ENCODE measurements at places on chromosomes 7 and 10.

DNA sequence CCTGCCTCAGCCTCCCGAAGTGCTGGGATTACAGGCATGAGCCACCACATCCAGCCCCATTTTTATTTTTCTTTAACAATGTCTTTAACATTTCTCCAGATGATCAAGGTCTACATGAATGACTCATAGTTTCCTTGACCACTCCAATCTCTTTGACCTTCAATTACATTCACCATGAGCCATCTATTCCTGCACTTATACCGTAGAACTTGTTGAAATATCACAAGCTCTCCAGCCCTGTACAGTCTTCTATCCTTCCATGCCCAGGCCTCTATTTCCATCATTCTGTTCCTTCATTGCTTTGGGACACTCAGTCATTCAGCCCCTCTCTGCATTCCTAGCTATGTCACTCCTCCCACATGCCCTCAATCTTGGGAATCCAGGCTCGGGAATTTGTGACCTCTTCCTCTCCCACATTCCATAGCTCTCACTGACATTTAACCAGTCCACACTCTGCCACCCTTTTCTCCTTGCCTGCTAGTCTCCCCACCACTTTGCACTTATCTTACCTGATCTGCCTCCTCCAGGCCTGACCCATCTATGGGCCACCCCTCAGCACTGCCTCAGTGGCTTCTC is 151.8 kb upstream of the STK17A start:
- DNase-seq: no peak

DNA sequence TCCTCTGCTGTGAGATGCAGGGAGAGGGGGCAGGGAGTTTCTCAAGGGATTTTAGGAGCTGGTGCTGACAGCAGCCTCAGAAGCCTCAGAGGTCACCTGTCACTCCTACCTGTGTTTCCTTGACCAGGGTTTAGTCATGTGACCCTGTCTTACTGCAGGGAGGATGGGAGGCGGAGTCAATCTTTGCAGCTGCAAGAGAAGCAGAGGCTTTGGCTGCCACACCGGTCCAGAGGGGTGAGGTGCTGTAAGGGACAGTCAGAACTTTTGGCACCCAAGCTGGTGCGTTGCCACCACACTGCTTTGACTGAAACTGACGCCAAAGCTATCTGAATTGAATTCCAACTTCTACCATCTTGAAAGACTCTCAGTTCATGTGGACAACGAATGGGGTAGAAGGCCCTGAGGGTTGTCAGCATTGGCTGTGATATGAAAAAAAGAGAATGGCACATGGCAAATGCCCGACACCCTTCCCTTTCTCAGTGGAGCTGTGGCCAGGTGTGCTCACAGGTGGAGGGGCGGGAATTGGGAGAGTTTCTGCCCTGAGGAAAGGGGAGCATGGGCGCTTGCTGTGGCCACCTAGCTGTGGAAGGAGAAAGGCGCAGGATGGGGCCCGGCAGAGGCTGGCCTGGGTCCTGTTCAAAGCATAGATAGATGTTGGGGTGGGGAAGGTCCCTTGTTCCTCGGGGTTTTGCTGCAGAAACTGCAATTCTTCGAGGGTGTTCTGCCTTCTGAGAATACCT is 69.3 kb downstream of the ARHGAP22 start:
- DNase-seq: no peak

DNA sequence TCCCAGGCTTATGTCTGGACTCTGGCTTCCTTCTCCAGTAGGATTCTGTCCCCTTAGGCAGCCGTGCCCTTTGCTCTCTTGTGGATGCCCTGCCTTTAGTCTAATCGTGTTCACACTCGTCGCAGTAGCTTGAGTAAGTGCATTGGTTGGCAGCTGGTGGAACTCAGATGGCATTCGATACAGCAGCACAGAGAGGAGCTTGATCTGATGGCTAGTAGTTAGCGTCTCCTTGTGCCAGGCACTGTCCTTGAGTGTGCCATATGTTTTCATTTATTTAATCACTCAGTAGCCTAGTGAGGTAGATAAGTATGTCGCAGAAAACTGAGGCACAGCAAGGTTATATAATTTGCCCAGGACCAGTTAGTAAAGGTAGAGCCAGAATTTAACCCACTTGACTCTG is 18.2 kb upstream of the PARP12 start:
- no peak for DNase-seq

- DNase-seq: no peak
Measured at GRCh38 chr7:34059136-34059828, 153.9 kb downstream of the BMPER start.

GRCh38 chr10:128701837-128702236 is 575.6 kb upstream of the MKI67 start:
- DNase-seq: no peak

GRCh38 chr7:70614237-70615045 is 517.5 kb upstream of the GALNT17 start:
- DNase-seq: no peak

DNA sequence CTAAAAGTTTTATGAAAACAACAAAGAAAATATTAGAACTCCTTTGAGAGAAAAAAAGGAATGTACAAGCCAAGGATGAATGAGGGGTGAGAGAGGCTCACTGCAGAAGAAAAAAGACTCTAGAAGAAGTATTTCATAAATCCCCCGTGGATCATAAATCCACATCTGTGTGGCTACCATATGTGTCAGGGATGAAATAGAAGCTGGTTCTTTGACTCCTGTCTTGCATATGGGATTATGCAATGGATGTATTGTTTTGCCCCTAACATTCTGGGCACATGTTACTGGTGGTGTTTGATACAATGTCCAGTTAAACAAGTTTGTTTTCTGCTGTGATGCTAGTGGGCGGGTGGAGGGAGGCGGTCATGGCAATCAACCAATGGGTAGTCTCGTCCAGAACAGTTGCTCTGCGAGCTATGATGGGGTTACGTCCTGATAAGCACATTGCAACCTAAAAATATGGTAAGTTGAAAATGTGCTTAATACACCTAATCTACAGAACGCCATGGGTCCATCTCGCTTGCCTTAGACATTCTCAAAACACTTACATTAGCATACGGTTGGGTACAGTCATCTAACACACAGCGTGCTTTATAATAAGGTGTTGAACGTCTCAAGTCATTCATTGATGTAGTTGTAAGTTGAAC is 34.1 kb upstream of the PITRM1 start:
- no peak for DNase-seq

GRCh38 chr10:44733501-44734488 is 177.3 kb upstream of the TMEM72 start:
- DNase-seq: no peak

- no peak for DNase-seq
Measured at GRCh38 chr10:30774261-30774660, 144.7 kb upstream of the LYZL2 start.

GRCh38 chr7:31735991-31736982 is 49.3 kb downstream of the PPP1R17 start:
- no peak for DNase-seq

- no peak for DNase-seq
Measured at GRCh38 chr10:13272164-13272571, 27.7 kb downstream of the PHYH start.

GRCh38 chr10:113087165-113088029 is 137.3 kb downstream of the TCF7L2 start:
- DNase-seq: no peak

DNA sequence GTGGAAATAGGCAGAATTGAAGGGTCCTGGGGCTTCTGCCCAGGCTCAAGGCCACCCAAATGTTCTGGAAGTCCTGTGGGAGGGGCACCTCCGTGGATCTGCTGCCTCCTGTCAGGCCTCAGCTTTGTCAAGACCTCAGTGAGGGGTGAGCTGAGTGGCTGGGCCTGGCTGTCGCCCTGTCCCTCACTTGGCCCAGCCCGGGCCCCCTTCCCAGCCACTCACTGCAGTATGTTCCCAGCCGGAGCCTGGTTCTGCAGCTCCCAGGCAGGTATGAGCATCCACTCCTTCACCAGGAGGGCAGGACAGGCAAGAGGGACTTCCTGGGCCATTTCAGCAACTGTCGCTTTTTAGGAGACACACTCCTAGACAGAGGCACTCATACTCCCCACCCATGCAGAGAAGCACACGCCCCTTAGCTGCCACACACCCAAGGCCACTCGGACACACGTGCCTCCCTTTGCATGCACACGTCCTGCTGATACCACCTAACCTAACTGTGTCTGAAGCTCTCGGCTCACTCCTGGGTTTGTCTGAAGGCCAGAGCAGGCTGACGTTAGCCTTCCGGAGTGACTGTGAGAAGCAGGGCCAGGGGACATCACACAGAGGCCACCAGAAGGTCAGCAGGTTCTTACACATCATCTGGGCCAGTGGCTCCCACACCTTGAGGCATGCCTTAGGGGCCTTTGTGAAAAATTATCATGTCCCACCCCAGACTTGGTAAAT is 72.2 kb upstream of the COL13A1 start:
- DNase-seq: no peak

DNA sequence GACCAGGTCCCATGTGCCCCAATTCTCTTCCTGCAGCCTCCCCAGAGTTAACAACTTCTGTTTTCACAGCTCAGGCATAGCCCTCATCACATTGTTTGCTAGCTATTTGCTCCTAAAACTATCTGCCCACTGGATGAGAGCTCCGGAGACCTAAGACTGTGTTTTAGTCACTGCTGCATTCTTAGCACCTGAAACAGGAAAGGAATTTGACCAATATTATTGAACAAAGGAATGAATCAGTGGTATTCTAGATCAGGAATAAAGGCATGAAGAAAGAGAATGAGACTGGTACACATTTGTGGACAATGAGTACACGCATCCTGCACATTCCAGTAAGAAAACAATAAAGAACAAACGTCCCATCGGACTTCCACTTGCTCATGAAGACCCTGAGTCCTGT is 54.8 kb downstream of the PPP1R17 start:
- DNase-seq: no peak

DNA sequence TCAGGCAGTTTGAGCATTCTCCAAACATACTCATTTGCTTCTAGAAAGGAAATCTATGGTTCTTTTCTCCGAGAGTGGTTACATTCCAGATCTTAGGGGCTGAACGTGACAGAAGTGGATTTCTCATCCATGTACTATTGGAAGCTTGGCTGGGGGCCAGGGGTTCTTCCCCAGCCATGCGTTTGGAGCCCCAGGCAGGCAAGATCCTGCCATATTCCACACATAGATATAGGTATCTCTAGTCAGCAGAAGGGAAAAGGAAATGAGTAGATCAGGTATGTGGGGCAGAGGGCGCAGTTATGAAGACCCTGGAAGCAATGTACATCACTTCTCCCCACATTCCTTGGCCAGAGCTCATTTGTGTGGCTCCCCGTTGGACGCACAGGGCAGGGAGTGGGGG is 299.8 kb downstream of the CCDC3 start:
- DNase-seq: no peak

DNA sequence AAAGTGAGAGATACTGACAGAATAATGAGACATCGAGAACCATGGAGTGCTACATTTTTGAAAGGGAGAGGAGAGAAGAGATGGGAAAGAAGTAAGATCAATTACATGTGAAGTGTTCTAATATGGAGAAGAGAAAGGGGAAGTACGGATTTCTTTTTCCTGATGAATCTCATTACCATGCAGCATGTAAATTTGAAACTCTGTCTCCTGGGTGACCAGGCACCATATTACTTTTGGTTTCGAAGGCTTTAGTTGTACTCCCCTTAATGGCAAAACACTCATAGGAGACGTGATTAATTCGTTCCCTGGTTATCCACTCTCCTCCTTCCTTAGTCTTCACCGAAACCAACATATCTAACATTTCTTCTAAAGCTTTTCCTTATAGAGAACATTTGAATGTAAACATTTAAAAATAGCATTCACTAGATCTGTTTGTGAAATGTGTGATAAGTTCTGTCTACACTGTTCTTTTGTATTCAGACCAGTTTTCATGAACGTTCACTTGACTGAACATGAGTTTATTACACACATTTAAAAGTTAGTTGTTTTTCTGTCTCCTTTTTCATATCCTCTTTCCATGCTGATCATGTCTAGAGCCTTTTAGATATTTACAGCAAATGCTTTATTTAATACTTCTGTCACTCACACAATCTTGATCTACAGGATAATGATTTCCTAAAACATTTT is 80.2 kb upstream of the MSRB2 start:
- no peak for DNase-seq
